ENCODE measurements at places on chromosomes 11 and 22. TPM values are rescaled to one million over a fixed set of nuclear protein-coding genes. Genes with fewer than 3 reads are reported as not detected.

The APOBEC3H gene
- total RNA-seq = not detected

The C22orf31 gene
- total RNA-seq = not detected

The LDHAL6A gene
- not detected for total RNA-seq

The MUC6 gene
- 2.1 TPM for total RNA-seq

The DEUP1 gene
- not detected for total RNA-seq

The SMIM35 gene
- not detected for total RNA-seq

The DDX25 gene
- total RNA-seq = 0.25 TPM

The OR5P2 gene
- total RNA-seq = not detected

The C11orf71 gene
- total RNA-seq = 4.9 TPM

DNA sequence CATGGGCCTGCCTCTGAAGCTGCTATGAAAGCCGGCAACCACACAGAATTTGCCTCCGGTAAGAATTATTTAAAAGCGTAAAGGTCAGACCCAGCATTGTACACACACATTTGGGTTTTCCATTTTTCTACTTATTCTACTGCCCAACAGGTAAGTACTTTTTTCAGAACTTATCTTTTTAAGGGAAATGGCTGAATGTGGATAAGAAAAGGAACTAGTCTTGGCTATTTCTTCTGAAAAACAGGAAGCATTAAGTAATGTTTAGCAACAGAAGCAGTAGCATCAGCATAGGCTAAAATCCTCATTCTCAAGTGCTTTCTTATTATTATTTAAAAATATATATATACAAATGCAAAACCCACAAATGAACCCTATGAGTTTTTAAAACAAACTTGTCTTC lies 103.1 kb downstream of the MPPED2 start:
- no peak for DNase-seq

- no peak for DNase-seq
Observed at GRCh38 chr11:74232311-74232950, 61.3 kb downstream of the PPME1 start.

- no peak for DNase-seq
Observed at GRCh38 chr11:124441519-124441918, 4.0 kb downstream of the OR8B8 start.

DNA sequence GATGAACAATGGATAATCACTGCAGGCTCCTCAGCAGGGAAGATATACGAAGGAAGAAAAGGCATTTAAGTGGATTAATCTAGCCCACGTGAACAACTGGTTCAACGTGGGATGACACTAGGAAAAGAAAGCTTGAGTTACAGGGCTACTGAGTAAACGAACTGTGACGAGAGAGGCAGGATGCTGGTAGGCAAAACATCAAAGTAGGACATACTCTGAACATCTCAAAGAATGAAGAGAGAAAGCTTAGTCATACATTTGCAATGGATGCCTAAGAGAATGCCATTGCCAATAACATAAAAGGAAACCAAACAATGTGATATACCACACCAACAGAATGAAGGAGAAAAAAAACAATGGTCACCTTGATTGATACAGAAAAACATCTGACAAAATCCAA lies 12.9 kb downstream of the USP28 start:
- DNase-seq = no peak

GRCh38 chr22:48498526-48499331 lies 1328.9 kb downstream of the BRD1 start:
- DNase-seq = peak; percentile 9

DNA sequence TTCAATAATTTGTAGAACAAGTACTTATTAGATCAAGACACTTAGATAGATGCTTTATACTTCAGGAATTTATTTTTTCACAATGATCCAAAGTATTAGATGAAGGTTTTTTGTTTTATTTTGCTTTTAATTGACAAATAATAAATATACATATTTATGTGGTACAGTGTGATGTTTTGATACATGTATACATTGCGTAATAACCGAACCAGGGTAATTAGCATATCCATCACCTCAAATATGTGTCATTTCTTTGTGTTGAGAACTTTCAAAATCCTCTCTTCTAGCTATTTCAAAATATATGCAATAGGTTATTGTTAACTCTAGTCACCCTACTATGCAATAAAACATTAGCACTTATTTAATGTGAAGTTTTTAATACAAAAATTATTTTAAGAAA lies 21.4 kb downstream of the TRIM5 start:
- DNase-seq = no peak

DNA sequence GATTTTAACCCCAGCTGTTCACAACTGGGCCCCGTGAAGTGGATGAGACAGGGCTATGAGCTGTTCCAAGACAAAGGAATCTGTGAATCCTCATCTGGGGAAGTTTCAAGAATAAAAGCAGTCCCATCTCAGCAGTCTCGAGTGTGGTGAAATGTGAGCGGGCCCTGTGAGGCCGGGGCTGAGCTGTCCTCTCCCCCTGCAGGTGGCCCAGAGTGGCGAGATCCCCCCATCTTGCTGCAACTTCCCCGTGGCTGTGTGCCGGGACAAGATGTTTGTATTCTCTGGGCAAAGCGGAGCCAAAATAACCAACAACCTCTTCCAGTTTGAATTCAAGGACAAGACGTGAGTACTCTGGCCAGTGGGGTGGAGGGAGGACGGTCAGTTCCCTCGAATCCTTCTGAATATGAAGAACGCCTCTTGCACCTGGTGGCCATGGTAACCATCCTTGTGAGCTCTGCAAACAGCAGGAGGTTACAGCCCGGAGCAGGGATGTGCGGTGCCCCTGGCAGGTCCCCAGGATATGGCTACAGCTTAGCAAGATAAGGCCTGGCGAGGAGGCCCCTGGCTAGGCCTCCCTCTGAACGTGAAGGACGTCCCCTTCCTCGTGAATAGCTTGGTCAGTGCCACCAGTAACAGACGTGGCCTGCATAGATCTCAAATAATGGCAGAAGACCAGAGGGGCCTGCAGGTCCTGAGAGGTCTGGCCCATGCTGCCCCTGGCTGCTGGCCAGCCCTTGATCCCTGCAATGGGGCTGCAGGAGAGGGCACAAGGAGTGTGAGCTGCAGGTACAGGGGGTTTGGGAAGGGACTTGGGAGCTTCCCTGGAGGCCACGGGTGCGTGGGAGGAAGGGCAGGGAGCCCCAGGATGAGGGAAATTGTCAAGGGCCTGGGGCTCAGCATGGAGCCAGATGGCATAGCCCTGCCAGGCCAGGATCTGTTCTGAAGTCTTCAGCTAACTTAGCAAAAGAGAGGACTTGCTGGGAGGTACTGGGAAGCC lies 8.4 kb downstream of the LZTR1 start:
- no peak for DNase-seq

GRCh38 chr11:77705195-77705875 lies 67.7 kb upstream of the CLNS1A start:
- DNase-seq = no peak

- no peak for DNase-seq
Observed at GRCh38 chr11:115506954-115507675, 2.9 kb upstream of the CADM1 start.

GRCh38 chr11:65862191-65862735 lies 2.0 kb downstream of the MUS81 start:
- peak; percentile 48 for DNase-seq

DNA sequence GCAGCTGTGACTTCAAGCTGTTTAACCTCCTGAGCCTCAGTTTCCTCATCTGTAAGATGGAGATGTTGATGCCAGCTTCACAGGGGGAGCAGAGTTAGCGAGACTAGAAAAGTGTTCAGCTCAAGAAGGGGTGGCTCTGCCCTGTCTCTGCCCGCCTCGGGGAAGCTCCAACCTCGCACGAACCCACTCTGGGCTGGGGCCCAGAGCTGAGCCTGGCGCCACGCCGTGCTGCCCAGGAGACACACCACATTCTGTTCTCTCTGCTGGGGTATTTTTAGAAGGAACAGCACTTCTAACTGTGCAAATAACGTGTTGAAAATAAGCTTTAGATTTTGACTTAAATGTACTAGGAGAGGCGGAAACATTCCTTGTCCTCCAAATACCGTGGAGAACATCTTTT lies 74.1 kb downstream of the PHF21B start:
- DNase-seq = no peak

GRCh38 chr11:4643076-4643475 lies 706 bp upstream of the OR51E1 start:
- no peak for DNase-seq

- no peak for DNase-seq
Observed at GRCh38 chr11:70862093-70862492, 390.3 kb downstream of the SHANK2 start.

GRCh38 chr11:106262852-106263251 lies 185.4 kb downstream of the AASDHPPT start:
- DNase-seq = no peak

- DNase-seq = no peak
Observed at GRCh38 chr11:116533186-116533825, 239.5 kb downstream of the BUD13 start.

DNA sequence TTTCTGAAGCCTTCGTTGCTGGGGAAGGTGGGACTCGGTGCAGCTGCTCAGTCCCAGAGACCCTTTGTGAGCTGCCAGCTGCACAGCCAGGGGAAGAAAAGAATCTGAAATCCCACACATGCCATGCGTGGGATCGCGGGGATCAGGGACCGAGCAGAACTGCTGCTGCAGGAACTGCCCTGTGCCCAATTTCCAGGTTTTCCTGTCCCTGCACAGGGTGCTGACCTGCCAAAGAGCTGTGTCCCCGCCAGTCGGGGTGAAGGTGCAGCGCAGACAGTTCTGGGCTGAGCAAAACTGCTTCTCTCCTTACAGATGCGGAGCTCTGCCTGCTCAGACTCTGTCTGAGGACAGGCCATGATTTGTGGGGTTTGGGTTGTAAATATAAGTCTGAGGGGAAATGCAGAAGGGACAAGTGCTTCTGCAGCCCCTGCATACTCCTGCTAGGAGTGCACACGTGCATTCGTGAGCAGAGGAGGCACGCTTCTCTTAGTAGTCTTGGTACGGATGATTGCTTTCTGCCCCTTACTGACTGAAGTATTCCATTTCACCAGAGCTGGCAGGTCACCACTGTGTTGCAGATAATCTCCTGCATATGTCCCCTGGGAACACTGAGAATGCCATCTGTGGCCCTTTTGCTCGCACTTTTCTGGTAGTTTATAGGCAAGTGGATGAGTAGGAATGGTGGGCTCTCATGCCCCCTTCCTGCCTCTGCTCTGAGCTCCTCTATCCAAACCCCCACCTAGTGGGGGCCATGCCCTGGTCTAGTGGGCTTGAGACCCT lies 141.4 kb downstream of the PARVA start:
- DNase-seq = no peak
